ENCODE measurements at places on chromosomes 12 and 14.

DNA sequence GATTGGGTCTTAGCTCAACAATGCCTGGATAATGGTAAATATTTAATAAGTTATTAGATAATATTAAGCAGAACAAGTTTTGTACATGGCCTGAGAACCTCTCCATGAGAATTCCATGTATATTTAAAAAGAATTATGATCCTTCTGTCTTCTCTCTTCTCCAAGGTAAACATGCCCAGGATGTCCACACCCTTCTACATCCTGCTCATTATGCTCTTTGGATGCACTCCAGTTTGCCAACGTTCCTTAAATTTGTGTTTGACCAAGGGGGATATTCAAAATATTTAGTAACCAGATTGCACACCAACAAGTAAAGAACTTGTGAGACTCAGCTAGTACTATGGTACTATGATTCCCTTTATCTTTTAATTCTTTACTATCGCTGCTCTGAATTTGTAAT lies 44.8 kb upstream of the ERGIC2 start:
- DNase-seq, result no peak

DNA sequence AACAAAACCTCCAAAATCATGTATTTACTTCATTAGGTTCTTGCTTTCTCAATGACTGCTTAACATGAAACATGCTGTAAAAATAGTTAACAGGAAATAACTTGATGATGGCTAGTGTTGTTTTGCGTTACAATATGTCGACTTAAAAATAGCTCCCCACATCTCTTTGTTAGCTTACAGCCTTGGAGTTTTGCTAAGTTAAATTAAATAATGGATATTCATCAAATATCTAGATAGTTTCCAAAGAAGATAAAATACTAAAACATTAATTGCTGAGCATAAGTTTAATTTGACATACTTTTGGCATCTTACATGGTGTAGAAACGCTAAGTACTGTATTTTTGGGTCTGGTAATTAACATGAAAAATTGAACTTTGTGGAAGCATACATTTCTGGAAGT lies 500.6 kb upstream of the NOVA1 start:
- no peak for DNase-seq

GRCh38 chr14:60350366-60350720 lies 101.3 kb downstream of the PPM1A start:
- DNase-seq, result no peak

DNA sequence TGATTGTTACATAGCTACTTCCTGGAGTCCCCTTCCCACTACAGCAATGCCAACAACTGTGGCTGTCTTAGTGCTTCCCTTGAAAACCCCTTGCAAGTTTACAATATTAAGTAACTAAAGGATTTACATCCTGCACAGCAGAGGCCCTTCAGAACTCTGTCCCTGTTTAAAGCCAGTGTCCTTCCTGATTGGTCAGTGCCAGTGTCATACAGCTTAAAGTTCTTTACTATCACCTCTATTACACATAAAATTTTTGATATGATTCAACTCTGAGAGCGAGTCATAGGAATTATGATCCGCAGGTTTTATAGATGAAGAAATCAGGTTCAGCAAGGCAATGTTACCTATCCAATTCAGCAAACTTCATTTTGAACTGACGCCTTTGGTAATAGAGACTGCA lies 91.4 kb upstream of the ALX1 start:
- no peak for DNase-seq

DNA sequence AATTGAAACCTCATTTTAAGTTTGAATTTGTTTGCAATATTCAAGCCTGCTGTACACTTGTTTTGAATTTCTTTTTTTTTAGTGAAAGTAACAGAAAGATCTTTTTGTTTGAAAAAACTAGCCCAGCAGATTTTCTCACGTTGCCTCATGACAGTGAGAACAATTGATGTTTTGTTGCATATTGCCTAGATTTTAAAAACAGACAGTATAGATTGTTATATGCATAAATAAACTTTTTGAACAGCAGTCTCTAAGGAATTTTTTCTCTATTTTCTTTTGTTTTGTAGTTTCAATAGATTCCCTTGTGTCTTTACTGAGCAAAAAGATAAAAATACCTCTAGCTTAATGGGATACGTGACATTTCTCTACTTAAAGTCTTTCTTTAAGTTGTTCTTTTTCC lies 15.4 kb downstream of the OR6C6 start:
- DNase-seq, result no peak

- DNase-seq, result no peak
These were observed 120.0 kb downstream of the RBM19 start for GRCh38 chr12:113845900-113846674.

GRCh38 chr14:39212693-39213092 lies 21.0 kb upstream of the MIA2 start:
- no peak for DNase-seq

GRCh38 chr12:114269153-114269552 lies 136.8 kb downstream of the TBX5 start:
- DNase-seq, result no peak

DNA sequence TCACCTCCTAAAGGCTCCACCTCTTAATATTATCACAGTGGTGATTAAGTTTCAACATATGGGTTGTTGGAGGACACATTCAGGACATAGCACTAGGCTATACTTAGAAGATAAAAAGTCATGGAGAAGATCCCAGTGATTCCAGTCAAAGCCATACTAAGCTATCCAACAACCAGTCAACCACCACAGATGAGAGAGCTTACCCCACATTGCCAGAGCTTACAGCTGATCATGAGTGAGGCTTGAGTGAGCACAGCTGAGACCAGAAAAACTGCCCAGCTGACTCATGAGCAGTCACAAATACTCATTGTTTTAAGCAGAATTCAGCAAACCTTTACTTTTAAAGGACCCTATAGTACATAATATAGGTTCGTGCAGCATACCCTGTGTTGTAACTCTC lies 85.1 kb downstream of the DRAM1 start:
- no peak for DNase-seq

DNA sequence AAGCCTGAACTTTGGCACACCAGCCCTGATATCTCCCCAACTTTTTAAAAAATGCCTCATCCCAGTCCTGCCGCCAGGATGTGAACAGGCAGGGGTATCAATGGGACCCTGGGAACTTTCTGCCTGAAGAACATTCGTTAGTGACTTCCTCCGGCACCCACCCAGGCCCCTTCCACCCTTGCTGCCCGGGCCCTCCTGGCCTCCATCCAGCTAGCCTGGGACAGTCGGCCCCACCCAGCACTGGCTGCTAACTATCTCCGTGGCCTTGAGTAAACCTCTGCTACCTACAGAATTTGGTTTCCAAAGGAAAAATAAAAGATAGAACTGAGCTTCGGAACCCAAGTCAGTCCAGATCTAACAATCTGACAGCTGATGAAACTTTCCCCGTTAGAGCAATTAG lies 14.3 kb downstream of the SCARB1 start:
- DNase-seq, result no peak

DNA sequence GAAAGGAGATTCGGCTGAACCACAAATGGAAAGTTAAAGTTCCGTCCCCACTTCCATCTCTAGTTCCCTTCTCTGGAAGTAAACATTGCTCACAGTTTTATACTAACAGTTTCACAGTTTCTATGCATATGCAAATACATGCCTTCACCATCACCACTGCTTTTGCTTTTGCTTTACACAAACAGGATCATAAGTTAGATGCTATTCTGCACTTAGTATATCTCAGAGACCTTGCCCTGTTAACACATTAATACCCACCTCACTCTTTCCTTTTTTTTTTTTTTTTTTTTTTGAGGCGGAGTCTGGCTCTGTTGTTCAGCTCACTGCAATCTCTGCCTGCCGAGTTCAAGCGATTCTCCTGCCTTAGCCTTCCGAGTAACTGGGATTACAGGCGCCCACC lies 890 bp downstream of the TEP1 start:
- no peak for DNase-seq

DNA sequence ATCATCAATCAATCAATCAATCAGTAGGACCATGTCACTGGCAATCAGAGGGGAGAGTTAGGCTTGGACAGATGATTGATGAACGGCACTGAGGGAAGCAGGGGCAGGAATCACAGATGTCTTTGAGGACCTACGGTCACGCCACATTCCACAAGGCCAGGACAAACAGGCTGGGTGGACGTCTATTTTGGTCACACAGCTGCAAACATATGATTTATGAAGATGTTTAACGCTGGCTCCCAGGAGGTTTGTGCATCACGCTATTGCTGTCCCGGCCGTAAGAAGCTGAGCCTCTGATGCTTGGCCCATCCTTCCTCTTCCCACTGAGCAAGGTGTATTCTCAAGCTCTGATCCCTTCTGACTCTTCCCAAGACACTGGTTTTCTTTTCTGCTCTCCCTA lies 160.8 kb downstream of the FOXN3 start:
- no peak for DNase-seq

DNA sequence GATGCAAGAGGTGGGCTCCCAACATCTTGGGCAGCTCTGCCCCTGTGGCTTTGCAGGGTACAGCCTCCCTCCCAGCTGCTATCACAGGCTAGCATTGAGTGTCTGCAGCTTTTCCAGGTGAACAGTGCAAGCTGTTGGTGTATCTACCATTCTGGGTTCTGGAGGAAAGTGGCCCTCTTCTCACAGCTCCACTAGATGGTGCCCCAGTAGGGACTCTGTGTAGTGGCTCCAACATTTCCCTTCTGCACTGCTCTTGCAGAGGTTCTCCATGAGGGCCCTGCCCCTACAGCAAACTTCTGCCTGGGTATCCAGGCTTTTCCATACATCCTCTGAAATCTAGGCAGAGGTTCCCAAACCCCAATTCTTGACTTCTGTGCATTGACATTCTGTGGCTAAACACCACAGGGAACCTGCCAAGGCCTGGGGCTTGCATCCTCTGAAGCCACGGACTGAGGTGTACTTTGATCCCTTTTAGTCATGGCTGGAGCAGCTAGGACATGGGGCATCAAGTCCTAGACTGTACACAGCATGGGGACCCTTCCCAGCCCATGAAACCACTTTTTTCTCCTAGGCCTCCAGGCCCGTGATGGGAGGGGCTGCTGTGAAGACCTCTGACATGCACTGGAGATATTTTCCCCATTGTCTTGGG lies 24.0 kb upstream of the SLC38A1 start:
- DNase-seq, result no peak

GRCh38 chr12:63863658-63864453 lies 19.4 kb downstream of the SRGAP1 start:
- no peak for DNase-seq

DNA sequence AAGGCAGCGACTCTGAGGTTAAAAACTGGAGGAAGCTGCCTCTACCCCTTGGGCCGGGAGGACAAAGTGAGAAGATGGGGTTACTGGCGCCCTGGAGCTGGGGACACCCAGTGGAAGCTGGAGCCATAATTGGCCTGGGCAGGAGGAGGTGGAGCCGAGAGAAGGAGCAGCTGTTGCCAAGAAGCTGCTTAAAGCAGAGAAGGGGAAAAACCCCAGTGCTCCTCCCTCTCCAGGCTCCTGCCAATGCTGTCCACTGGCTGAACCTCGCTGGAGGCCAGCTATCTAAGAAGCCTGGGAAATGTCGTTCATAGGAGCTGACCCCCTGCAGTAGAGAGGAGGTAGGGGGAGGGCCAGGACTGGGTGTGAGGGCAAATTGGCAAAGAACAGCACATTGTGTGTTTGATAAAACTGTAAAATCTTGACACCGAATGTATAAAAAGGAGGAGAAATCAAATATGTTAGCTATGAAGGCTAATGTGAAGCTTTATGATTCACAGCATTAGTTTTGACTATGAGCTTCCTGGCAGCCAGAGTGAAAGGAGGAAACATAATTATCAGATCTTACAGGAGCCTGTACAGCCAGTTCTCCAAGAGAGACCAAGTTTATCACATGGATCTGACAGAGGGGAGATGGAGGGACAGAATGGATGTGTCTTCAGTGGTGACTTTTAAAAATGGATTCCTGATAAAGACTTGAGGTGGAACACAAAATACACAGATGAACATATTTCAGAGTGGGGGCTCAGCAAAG lies 9.5 kb downstream of the HHIPL1 start:
- no peak for DNase-seq

- no peak for DNase-seq
These were observed 32.0 kb downstream of the ARF6 start for GRCh38 chr14:49924852-49925251.

DNA sequence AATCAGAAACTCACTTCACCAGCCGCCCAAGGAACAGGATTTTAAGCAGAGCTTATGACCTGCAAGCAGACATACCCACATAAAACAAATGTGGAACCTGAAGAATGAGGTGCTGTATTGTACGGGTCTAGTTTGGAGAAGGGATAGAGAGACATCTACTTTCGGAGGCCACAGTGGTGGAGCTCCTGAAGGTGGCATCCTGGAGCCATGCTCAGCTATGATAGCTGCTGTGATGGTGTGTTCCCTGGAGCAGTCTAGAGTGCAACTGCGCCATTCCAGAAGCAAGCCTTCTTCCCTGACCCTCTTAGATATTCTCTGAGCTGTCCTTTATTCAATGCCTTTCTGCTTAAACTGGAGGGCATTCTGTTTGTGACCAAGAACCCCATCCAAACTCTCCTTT lies 402.6 kb downstream of the FUT8 start:
- no peak for DNase-seq

DNA sequence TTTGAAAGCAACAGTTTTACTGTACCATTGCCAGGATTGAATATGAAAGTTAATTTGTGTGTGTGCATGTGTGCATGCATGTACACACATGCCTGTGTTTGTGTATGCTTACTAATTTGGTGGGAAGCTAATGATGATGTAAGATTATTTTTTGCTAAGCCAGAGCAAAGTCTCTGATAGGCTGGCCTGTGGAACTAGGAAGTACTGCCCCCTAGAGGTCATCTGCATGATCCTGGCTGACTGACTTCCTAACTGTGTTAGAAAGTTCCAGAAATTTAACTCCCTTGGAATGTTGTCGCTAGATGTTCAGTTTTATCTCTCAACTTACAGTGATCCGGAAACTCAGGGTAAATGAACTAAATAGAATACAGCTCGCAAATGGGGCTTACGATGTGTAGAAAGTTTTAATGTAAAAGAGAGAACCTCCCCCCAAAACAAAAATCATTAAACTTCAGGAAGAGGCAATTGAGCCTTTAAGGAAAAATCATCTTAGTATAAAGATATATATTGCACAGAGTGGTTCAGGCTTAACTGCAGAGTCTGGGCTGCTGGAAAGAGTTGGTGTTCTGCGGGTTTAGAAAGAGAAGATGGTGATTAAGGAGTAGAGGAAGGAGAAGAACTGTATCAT lies 34.3 kb upstream of the SLC38A1 start:
- no peak for DNase-seq

GRCh38 chr12:19648591-19648990 lies 209.3 kb downstream of the AEBP2 start:
- DNase-seq, result no peak

- DNase-seq, result no peak
These were observed 44.2 kb upstream of the FOS start for GRCh38 chr14:75234173-75235115.

GRCh38 chr14:87052646-87053225 lies 940.2 kb downstream of the GALC start:
- DNase-seq, result no peak

All from activated T-cell treated with anti-CD3 and anti-CD28 coated beads, Interleukin-2, amount 50 U/mL, for 24 hours (primary cell).